ENCODE measurements at places on chromosomes 3 and 15. TPM values are rescaled to one million over a fixed set of nuclear protein-coding genes. Genes with fewer than 3 reads are reported as not detected.

Gene RTP3
- not detected for total RNA-seq

Gene TMEM212
- not detected for total RNA-seq

Gene PLA1A
- total RNA-seq: 37.6 TPM

Gene EFHB
- total RNA-seq: 0.90 TPM

Gene RETNLB
- not detected for total RNA-seq

Gene AADAC
- total RNA-seq: 3.2 TPM

Gene MST1R
- 46.2 TPM for total RNA-seq

Gene TAMM41
- 13.0 TPM for total RNA-seq

Gene NCEH1
- 62.1 TPM for total RNA-seq

Gene ALG1L2
- total RNA-seq: 1.5 TPM

Gene PLA2G4B
- total RNA-seq: 14.4 TPM

Gene SUSD5
- 1.1 TPM for total RNA-seq

Gene CIB1
- total RNA-seq: 62.8 TPM

Gene ARHGEF26
- total RNA-seq: 58.8 TPM

Gene DLL4
- 22.0 TPM for total RNA-seq

Gene P3H2
- 79.0 TPM for total RNA-seq

Gene C3orf80
- total RNA-seq: 1.3 TPM

Gene OXSR1
- total RNA-seq: 32.7 TPM

Measured in upper lobe of right lung (tissue), 1 donor.